Spleen (tissue), 13 donors: ENCODE measurements at places on chromosomes 6 and 20.

GRCh38 chr20:4081421-4081820 lies 66.1 kb upstream of the RNF24 start:
- no peak overlapping the region for H3K27ac ChIP-seq
- no peak overlapping the region for H3K4me3 ChIP-seq
- peaks cover 7% of the 10 kb centered on the region for H3K4me1 ChIP-seq
- no peak for DNase-seq
- H3K27me3 ChIP-seq, result no peaks in the 10 kb centered on the region
- H3K36me3 ChIP-seq, result no peaks in the 10 kb centered on the region

DNA sequence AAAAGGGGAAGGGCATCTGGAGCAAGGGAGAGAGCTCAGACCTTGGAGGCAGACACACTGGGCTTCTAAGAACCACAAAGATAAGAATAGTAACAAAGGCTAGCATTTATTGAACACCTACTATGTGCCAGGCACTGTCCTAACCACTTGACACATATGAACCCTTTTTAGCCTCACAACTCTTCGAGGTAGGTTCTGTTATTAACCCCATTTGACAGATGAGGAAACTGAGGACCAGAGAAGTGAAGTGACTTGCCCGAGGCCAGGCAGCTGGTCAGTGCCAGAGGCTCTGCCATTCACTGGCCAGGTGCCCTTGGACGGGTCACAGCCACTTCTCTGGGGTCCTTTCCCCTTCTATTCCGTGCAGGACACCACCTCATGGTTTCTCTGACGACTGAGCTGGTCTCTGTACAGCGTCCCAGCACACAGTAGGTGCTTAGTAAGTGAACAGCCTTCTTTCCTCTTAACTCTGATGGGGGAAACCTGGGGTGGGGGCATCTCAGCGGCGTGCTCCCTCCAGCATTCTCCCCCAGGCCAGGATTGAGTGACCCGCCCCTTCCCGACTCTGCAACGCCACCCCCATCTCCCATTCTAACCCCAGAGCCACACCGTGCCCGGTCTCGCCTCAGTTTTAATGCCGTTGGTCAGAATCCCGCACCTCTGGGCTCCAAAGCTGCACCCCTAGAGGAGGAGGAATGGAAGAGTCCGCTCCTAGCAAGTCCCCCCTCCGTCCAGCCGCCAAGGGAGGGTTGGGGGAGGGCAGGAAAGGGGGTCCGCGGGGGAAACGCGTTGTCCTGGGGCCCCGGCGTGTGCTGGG lies 55.7 kb downstream of the CD40 start:
- no peak for DNase-seq
- H3K27me3 ChIP-seq, result peaks cover 80% of the 10 kb centered on the region
- no peak overlapping the region for H3K27ac ChIP-seq
- H3K4me3 ChIP-seq, result no peak overlapping the region
- H3K36me3 ChIP-seq, result no peaks in the 10 kb centered on the region

DNA sequence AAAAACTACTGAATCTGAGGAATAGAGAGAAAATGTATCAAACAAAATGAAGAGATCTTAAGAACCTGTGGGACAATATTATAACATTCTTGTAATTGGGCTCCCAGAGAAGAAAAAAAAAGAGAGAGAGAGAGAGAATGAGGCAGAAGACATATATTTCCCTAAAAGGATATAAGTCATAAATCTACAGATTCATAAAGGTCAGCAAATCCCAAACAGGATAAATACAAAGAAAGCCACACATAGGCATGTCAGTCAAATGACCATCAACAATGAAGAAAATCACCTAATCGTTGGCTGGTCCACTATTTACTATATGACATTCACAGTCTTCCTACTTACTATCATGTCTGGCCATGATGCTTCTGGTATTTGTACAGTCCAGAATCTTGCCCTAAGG lies 190.3 kb downstream of the GMDS start:
- no peak overlapping the region for H3K4me3 ChIP-seq
- DNase-seq, result no peak
- no peaks in the 10 kb centered on the region for H3K36me3 ChIP-seq
- no peaks in the 10 kb centered on the region for H3K4me1 ChIP-seq
- H3K27ac ChIP-seq, result no peak overlapping the region

- no peak overlapping the region for H3K4me3 ChIP-seq
- peaks cover 99% of the 10 kb centered on the region for H3K4me1 ChIP-seq
- no peaks in the 10 kb centered on the region for H3K27me3 ChIP-seq
- no peak for DNase-seq
Measured at GRCh38 chr6:108591040-108591816, 30.5 kb downstream of the FOXO3 start.

DNA sequence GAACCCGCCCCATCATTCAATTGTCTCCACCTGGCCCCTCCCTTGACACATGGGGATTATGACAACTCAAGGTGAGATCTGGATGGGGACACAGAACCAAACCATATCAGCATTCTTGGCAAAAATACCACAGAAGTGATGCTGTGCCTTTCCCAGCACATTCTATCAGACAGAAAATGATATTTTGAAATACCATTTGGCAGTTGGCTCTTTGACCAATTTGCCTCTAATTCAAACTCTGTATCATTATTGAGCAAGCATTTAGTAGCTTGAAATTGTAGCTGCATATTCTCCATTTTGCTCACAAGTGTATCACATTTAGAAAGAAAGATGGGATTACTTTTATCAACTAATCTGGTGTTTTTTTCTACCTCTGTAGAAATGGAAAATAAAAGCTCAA lies 64.0 kb downstream of the PLCB1 start:
- no peak overlapping the region for H3K27ac ChIP-seq
- no peaks in the 10 kb centered on the region for H3K27me3 ChIP-seq
- H3K4me3 ChIP-seq, result no peak overlapping the region
- DNase-seq, result no peak

DNA sequence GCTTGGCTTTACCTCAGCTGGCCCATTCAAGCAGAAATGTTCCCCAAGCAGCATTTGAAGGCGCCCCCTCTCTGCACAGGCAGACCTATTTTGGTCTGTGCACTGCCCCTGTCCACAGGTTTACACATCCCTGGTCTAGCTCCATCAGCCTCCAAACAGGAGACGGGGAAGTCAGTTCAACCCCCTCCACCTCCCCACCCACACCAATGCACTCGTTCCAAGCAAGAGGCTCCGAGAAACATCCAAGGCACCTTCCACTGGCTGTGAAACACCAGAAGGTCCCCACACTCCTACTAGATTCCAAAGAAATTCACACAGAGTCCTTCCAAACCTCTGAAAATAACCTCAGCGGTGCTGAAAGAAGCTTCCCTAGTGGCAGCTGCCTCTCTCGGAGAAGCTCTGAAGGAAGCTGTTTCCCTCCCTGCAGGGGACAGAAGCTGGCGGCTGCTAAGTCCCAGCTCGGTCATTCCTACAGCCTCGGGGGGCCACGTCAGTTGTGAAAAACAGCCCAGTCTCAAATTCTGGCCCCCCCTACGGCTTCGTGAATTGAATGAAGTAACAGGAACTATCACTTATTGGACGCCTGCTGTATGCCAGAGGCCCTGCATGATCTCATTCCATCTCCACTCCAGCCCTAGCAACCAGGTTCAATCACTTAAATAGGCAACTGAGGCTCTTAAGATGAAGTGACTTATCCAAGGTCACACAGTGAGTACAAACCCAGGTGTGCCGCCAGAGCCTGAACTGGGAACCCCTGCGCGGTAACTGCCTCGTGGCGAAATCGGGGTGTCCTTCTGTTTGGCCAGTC lies 815 bp downstream of the SPATA2 start:
- peaks cover 42% of the 10 kb centered on the region for H3K4me1 ChIP-seq
- peak overlapping the region; percentile 100 for H3K27ac ChIP-seq
- no peak for DNase-seq
- peak overlapping the region; percentile 98 for H3K4me3 ChIP-seq
- H3K27me3 ChIP-seq, result no peaks in the 10 kb centered on the region

- H3K4me3 ChIP-seq, result no peak overlapping the region
- no peaks in the 10 kb centered on the region for H3K27me3 ChIP-seq
- DNase-seq, result no peak
- peak overlapping the region; percentile 86 for H3K27ac ChIP-seq
- no peaks in the 10 kb centered on the region for H3K36me3 ChIP-seq
- peaks cover 30% of the 10 kb centered on the region for H3K4me1 ChIP-seq
Measured at GRCh38 chr6:90214461-90214860, 82.2 kb downstream of the BACH2 start.

GRCh38 chr20:53706466-53707370 lies 113.1 kb upstream of the ZNF217 start:
- no peak overlapping the region for H3K4me3 ChIP-seq
- no peaks in the 10 kb centered on the region for H3K36me3 ChIP-seq
- H3K27me3 ChIP-seq, result no peaks in the 10 kb centered on the region
